ENCODE measurements at places on chromosomes 7 and 10.

GRCh38 chr7:1693419-1693990 lies 23.4 kb downstream of the ELFN1 start:
- no peak for DNase-seq

DNA sequence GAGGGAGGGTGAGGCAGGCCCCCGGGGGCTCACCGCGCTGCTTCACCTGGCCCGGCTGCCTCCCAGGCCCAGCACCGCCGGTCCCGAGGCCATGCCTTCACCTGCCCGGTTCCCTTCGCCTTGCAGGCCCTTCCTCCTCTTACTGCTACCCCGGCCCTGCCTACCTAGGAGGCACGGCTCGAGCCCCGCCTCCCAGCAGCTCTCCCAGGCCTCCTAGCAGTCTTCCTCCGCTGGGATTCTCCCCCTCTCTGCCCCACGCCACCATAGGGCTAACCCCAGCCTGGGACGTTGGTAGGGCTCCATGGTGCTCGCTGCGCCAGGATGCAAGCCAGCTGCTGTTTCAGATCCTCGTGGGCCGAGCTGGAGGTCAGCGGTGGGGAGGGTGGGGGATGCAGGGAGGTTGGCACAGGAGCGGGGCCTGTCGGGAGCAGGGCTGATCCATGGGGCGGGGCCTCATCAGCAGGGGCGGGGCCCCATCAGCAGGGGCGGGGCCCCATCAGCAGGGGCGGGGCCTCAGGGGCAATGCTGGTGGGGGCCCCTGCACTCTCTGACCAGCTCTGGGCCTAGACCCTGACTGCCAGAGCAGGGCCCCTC lies 63.3 kb downstream of the RASGEF1A start:
- no peak for DNase-seq

GRCh38 chr7:121023683-121024511 lies 35.4 kb downstream of the CPED1 start:
- DNase-seq: no peak

GRCh38 chr7:43296306-43296705 lies 183.9 kb downstream of the HECW1 start:
- no peak for DNase-seq

All from cortex of kidney (tissue), 1 donor.